ENCODE measurements at places on chromosomes 5 and 9.

- no peak overlapping the region for H3K4me3 ChIP-seq
- H3K4me1 ChIP-seq: peaks cover 4% of the 10 kb centered on the region
- no peaks in the 10 kb centered on the region for H3K36me3 ChIP-seq
- no peaks in the 10 kb centered on the region for H3K27me3 ChIP-seq
These were observed 58.3 kb downstream of the GPR107 start for GRCh38 chr9:130111786-130112537.

GRCh38 chr5:141441571-141442170, 11.4 kb downstream of the PCDHGA12 start:
- H3K4me1 ChIP-seq: no peaks in the 10 kb centered on the region
- no peaks in the 10 kb centered on the region for H3K27me3 ChIP-seq
- no peak overlapping the region for H3K4me3 ChIP-seq
- no peak for DNase-seq
- no peaks in the 10 kb centered on the region for H3K36me3 ChIP-seq

- no peaks in the 10 kb centered on the region for H3K4me1 ChIP-seq
- peak within 1 kb of the TSS; percentile 91 for H3K4me3 ChIP-seq
- peak; percentile 99 for DNase-seq
These were observed at the start of gene TLE1 for GRCh38 chr9:81689343-81690175. TSS of gene TLE1 (minus strand) at chr9:81689547. CDS start at chr9:81688240, 1,307 bp downstream.

GRCh38 chr9:77841739-77842386, 189.7 kb downstream of the GNAQ start:
- H3K4me1 ChIP-seq: peaks cover 5% of the 10 kb centered on the region
- DNase-seq: no peak
- no peak overlapping the region for H3K4me3 ChIP-seq
- H3K27me3 ChIP-seq: no peaks in the 10 kb centered on the region
- no peaks in the 10 kb centered on the region for H3K36me3 ChIP-seq
- no peak overlapping the region for H3K27ac ChIP-seq

DNA sequence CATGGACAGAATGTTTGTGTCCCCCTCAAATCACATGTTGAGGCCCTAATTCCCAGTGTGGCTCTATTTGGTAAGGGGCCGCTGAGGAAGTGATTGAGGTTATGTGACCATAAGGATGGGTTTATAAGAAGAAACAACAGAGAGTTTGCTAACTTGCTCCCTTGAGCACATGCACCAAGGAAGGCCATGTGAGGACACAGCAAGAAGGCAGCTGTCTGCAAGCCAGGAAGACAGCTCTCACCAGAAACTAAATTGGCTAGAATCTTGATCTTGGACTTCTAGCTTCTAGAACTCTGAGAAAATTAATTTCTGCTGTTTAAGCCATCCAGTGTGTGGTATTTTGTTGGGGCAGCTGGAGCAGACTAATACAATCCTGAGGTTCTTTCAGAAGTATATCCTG, 35.2 kb upstream of the CDC42SE2 start:
- no peaks in the 10 kb centered on the region for H3K4me1 ChIP-seq
- H3K27me3 ChIP-seq: no peaks in the 10 kb centered on the region
- H3K4me3 ChIP-seq: no peak overlapping the region

- no peak overlapping the region for H3K4me3 ChIP-seq
- H3K27me3 ChIP-seq: no peaks in the 10 kb centered on the region
- H3K27ac ChIP-seq: no peak overlapping the region
- no peaks in the 10 kb centered on the region for H3K4me1 ChIP-seq
These were observed 924.3 kb upstream of the CDH10 start for GRCh38 chr5:25568989-25569625.

GRCh38 chr9:135741276-135742219, 39.6 kb downstream of the KCNT1 start:
- DNase-seq: no peak
- H3K36me3 ChIP-seq: no peaks in the 10 kb centered on the region
- no peaks in the 10 kb centered on the region for H3K4me1 ChIP-seq
- H3K4me3 ChIP-seq: no peak overlapping the region
- no peaks in the 10 kb centered on the region for H3K27me3 ChIP-seq
